ENCODE measurements at places on chromosomes 16 and 17. TPM values are rescaled to one million over a fixed set of nuclear protein-coding genes. Genes with fewer than 3 reads are reported as not detected.

- DNase-seq, result no peak
Observed at GRCh38 chr17:79001190-79002020, 8.2 kb downstream of the CANT1 start.

- no peak for DNase-seq
Observed at GRCh38 chr16:72226136-72226535, 54.2 kb upstream of the PMFBP1 start.

DNA sequence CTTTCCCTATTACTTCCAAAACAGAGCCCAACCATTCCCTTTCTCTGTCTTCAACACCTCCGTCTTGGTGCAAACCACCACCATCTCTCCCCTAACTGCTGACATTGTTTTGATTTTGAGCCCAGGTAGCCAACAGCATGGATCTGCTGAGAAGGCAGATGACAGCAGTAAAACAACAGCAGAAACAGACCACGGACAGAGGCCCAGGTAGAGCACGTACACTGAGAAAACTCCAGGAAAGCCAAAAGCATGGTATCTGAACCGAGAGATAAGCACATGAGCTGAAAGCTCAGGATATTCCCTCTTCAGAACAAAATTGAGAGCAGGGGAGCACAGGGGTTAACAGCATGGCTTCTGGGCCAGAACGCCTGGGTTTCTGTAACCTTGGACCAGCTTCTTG lies 18.9 kb upstream of the MAP3K14 start:
- DNase-seq, result no peak

DNA sequence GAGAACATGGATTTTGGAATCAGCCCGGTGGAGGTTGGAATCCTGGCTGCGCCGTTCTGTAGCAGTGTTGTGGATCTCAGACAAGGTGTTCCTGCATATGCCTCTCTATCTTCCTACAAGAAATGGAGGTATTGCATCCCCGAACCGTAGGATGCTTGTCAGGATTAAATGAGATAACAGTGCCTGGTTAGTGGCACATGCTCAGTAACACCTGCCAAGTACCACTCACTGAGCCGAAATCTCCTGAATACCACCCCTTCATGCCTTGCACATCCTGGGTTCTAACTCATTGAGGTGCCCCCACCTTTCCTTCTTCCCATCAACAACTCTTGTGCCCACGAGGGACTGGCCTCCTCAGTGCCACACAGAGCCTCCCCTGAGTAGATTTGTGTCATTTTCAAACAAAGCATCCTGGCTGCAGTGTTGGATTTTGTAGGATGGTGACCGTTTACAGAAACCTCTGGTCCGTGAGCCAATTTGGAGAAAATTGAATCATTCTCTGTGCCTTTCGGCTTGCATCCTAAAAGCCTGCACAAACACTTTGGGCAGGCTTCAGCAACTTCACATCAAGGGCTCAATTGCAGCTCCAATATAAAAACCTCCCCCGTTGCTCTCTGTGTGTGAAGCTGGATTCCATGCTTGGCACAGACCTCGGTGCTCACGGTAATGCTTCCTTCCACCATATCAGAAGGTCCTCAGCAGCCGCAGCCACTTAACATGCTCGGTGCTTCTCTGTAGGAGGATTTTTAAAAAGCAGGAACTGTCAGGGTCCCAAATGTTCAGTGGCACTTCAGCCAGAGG lies 84.2 kb downstream of the WWOX start:
- DNase-seq, result no peak

The TOM1L2 gene
- 51.3 TPM for total RNA-seq

GRCh38 chr16:17369421-17370222 lies 101.1 kb downstream of the XYLT1 start:
- peak; percentile 79 for DNase-seq

The CTRB1 gene
- total RNA-seq, result not detected
